ENCODE measurements at places on chromosomes 1 and 21.

DNA sequence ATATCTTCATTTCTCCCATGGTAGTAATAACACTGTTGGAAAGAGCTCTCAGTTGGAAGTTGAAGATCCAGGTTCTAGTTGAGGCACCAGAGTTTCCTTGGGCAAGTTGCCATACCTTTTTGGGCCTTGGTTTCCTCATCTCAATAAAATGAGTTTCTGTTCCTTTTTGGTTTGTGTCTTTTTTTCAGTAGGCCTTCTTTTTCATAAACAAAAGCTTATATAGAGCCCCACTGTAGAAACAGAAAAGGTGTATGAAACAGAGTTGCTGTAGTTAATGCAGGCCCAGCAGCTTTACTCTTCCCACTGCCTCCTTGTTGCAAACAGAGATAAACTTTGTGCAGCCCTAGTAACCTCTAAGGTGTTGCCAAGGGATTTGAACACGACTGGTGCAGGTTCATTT lies 41.7 kb downstream of the WNT4 start:
- no peak for DNase-seq

GRCh38 chr1:239835946-239836440 lies 255.7 kb upstream of the FMN2 start:
- DNase-seq, result no peak

GRCh38 chr1:23902321-23903278 lies 10.6 kb downstream of the CNR2 start:
- DNase-seq, result no peak

DNA sequence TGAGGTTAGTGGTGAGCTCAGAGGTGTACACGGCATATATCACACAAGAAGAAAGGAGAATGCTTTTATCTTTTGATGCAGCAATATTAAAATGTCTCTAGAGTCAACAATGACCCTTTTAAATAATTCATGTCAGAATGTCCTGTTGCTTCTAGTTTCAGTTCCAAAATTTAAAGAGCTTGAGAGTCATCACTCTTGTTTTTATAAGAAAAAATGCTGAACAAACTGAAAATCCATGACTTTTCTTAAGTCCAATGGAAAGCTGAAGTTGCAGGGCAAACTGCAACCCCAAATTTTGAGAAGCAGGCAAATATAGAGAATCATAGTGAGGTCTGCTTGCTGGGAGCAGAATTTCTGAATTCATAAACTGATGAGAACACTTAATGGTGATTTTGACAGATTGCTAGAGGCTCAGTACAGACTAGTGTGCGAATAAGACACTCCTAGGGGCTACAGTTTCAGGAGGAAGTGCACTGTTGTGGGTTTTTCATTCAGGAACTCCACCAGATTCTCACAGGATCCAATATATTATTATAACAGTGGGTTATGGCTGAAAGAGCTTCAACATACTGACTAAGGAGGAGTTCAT lies 135.1 kb downstream of the CLIC6 start:
- no peak for DNase-seq

- DNase-seq, result no peak
These were observed 273.9 kb downstream of the KIF26B start for GRCh38 chr1:245428681-245429080.

- peak; percentile 85 for DNase-seq
These were observed 5.0 kb downstream of the CHRNB2 start for GRCh38 chr1:154572468-154573167.

- DNase-seq, result no peak
These were observed 202.1 kb upstream of the SGIP1 start for GRCh38 chr1:66331658-66332547.

GRCh38 chr1:193237381-193237978 lies 51.1 kb upstream of the B3GALT2 start:
- DNase-seq, result no peak

DNA sequence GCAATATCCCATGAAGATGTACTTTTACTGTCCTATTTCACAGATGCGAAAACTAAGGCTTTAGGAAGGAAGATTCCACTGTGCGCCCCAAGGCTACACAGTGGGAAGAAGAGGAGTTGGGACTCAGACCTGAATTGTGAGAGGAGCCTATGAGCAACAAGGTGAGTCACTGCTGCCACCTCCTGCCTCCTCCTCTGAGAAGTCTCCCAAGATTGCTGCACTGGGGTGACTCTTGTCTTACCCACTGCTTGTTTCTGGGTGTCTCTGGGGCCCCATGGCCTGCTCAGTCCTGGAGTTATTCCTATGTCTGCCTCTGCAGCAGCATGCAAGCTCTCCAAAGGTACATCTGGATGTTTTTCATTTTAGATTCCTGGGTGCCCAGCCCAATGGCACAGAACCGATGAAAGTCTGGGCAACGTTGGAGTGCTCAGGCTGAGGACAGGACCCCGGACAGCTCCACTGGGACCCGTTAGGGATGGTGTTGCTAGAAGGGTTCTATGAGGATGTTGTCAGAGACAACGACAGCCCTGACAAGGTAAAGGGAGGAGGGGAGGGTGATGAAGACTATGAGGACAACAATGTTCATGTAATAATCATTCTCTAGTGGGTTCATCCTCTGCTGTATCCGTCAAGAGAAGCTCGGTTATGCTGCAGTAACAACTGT lies 11.0 kb upstream of the C1QA start:
- no peak for DNase-seq

DNA sequence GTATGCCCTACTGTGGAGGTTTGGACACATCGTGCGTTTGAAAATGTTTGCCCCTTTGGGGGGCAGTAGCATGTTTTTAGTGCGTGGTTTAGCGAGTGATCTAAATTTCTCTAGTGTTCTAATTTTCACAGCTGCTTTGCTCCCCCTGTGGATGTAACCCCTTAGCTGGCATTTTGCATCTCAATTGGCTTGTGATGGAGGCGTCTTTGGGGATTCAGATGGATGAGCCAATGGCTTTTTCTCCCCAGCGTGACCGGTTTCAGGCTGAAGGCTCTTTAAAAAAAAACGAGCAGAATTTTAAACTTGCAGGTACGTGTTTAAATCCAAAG lies 836 bp downstream of the CDC7 start:
- peak; percentile 77 for DNase-seq

GRCh38 chr1:203197625-203198024 lies 11.1 kb upstream of the CHI3L1 start:
- no peak for DNase-seq

DNA sequence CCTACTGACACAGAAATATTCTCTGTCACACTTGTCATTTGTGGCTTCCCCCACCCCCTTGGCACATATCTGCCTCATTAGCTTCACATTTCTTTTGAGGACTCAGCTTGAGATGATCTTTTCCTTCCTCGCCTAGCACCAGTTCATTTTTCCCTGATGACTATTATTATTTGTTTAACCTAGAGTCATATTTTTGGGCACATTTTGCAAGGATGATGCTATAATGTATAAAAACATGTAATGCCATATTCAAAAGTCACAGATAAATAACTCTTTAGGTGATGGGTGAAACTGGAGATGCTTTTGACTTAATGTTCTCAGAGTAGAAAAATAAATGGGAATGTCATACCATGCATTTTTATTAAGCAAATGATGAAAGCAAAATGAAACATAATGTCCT lies 202.7 kb downstream of the BACH1 start:
- DNase-seq, result no peak

- no peak for DNase-seq
These were observed 103.9 kb downstream of the BCAR3 start for GRCh38 chr1:93577536-93578432.

DNA sequence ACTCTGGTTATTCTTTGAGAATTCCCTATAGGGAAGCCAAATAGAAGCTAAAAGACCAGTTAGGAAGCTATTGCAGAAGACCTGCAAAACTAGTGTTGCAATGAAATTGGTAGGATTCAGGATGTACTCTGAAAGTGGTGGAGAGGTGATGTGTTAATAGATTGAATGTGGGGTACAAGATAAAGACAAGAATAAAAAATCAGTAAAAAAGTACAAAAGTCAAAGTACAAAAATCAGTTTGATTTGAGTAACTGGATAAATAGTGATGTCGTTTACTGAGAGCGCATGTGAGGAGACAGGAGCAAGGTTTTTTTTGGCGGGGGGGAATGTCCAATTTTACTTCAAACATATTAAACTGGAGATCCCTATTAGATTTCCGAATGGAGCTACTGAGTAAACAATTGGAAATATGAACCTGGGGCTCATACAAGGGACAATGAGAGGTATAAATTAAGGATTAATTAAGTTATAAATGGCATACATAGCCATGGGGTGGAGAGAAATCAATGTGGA lies 2.5 kb upstream of the DCAF8 start:
- DNase-seq, result no peak

DNA sequence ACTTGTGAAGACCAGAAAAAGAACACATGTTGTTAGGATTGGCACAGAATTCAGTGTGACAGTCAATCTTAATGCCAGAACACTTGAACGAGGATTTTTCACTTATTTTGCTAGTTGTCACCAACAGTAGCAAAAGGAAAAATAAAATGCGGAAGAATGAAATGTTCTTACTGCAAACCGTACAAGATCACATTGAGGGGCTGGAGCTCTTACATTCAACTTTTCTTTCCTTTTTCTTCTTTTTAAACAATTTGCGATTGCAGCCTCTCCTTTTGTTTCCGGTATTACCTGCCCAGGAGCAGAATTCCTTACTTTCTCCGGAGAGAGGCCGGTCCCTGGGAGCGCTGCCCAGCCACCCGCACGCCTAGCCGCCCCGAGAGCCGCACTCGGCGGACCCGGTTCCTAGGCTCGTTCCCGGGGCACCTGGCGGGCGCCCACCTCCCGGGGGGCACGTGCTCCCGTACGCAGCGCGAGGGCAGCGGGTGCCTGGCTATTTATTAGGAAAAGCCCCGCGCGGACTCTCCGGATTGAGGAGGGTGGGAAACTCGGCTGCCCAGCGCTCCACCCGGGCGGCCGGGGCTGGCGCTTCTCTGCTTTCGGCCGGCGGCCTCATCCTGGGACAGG lies 1.2 kb upstream of the CAMTA1 start:
- DNase-seq, result no peak

DNA sequence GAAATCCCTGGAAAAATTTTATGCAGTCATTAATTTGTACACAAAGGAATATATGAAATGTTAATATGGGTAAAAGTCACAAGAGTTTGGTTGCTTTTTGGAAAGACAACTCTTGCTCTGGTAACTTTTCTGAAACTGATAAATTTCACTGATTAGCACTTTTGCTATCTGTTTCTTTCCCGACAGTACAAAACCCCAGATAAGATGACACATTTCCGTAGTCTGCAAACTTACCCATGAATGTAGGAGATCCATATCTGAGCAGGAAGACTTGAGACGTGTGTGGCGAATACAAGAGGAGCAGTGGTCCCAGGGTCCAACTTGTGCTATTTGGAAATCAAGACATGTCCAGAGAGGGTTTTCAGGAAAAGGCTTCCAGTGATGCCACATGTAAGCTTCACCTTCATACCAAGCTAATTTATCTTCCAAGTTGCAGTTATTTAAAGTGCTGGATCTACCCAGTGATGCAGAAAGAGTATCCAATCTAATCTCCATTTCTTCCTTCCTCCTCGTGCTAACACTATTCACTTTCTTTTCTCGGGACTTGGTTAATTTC lies 35.9 kb upstream of the SAMSN1 start:
- DNase-seq, result no peak

DNA sequence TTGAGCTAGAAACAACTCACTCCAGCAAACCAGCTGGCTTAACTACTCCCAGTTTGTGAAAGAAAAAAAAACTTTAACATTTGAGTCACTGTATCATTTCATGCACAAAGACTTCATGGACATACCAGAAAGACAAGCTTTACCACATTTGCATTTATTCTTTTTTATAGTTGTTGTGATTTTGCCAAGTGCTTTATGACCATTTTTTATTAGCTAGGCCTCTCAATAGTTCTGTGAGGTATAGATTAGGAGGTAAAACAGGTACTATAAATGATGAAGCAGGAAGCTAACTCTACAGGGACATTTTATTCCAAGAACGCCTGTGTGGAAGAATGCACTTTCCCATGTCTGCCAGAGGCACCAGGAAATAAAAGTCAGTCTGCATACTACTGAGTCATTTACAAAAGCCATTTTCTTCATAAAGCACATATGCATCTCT lies 8.2 kb upstream of the DENND1B start:
- no peak for DNase-seq

- DNase-seq, result no peak
These were observed 262.1 kb downstream of the AKT3 start for GRCh38 chr1:243587823-243588560.

- no peak for DNase-seq
These were observed 103.3 kb upstream of the DEPDC1 start for GRCh38 chr1:68600049-68600661.

DNA sequence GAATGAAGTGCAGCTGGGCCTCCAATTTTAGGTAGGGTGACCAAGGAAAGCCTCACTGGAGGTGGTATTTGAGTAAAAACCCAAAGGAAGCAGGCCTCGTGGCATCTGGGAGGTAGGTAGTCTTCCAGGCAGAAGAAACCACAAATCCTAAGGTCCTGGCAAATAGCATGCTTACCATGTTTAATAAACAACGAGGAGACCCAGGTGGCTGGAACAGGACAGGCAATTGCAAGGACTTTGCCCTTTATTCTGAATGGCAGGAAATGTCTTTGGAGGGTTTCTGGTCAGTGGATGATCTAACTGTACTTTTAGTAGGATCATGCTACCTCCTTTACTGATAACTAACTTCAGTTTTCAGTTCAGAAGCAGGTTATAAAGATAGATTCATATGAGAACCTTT lies 52.2 kb downstream of the EPB41 start:
- DNase-seq, result no peak

DNA sequence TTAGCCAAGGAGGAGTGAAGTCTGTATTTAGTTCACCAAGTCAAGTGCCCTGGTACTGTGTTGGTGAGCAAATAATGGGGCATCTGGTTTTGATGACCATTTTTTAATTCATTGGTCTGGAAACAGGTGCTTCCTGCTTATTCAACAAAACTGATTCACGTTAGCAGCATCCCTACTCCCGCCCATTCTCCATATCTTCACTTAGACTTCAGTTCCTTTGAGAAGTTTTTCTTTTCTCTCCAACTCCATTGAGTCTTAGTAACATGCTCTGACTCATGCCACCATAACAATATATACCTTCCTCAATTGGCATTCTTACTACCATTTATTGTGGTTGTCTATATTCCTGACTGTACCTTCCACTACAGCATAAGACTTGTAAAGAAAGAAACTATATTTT lies 468.9 kb downstream of the DPYD start:
- no peak for DNase-seq
